ENCODE measurements at places on chromosomes 7 and 10. TPM values are rescaled to one million over a fixed set of nuclear protein-coding genes. Genes with fewer than 3 reads are reported as not detected.
A peak's percentile ranks its signal among the peaks of the same experiment; 100 is the strongest.

GRCh38 chr7:135161669-135162068, 8.8 kb downstream of the CYREN start:
- no peak for DNase-seq
- H3K36me3 ChIP-seq = no peaks in the 10 kb centered on the region
- no peaks in the 10 kb centered on the region for H3K4me1 ChIP-seq
- H3K4me3 ChIP-seq = no peak overlapping the region
- H3K27me3 ChIP-seq = no peaks in the 10 kb centered on the region

- peak; percentile 47 for DNase-seq
- H3K4me1 ChIP-seq = no peaks in the 10 kb centered on the region
- H3K27ac ChIP-seq = no peak overlapping the region
- no peak overlapping the region for H3K4me3 ChIP-seq
Measured at GRCh38 chr7:33982425-33982786, 77.1 kb downstream of the BMPER start.

GRCh38 chr7:128804484-128804883, 12.7 kb downstream of the CCDC136 start:
- H3K36me3 ChIP-seq = peaks cover 6% of the 10 kb centered on the region
- H3K27ac ChIP-seq = peak overlapping the region; percentile 59
- no peaks in the 10 kb centered on the region for H3K27me3 ChIP-seq
- peaks cover 10% of the 10 kb centered on the region for H3K4me1 ChIP-seq

- no peak overlapping the region for H3K27ac ChIP-seq
- H3K27me3 ChIP-seq = no peaks in the 10 kb centered on the region
- H3K4me1 ChIP-seq = peaks cover 7% of the 10 kb centered on the region
- no peaks in the 10 kb centered on the region for H3K36me3 ChIP-seq
- peak; percentile 50 for DNase-seq
Measured at GRCh38 chr7:91554883-91555282, 290.6 kb downstream of the FZD1 start.

DNA sequence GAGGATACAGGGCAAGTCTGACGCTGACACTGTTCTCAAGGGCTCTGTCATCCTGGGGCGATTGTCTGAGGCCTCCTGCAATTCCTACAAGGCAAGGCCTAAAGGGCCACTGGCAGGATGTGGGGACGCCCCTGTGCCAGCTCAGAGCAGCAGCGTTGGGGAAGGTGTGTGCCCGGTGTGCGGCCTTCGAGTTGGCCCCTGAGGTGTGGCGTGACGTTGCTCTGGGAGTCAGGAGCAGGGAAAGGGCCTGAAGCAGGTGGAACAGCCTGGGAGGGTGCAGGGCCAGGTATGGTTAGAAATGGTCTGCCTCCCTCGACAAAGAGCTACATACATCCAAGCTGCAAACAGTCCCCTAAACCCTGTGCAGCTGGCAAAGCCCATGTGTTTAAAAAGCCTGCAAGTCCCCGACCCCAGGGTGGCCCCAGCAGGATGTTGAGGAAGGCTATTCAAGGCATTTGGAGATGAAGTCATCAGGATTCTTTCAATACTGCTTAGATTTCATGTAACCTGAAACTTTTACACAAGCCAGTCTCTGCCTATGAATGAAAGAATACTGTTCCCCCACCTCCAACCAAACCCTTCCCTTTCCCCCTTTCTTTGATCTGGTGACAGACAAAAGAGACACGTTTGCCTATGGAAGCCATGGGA, 142.5 kb upstream of the TNS3 start:
- H3K27ac ChIP-seq = peak overlapping the region; percentile 21
- no peak overlapping the region for H3K4me3 ChIP-seq
- H3K4me1 ChIP-seq = peaks cover 21% of the 10 kb centered on the region
- peak; percentile 59 for DNase-seq
- H3K27me3 ChIP-seq = no peaks in the 10 kb centered on the region

GRCh38 chr7:108985037-108985436, 415.4 kb downstream of the DNAJB9 start:
- no peaks in the 10 kb centered on the region for H3K36me3 ChIP-seq
- H3K27me3 ChIP-seq = no peaks in the 10 kb centered on the region
- H3K27ac ChIP-seq = no peak overlapping the region
- DNase-seq = no peak
- no peak overlapping the region for H3K4me3 ChIP-seq
- peaks cover 8% of the 10 kb centered on the region for H3K4me1 ChIP-seq

DNA sequence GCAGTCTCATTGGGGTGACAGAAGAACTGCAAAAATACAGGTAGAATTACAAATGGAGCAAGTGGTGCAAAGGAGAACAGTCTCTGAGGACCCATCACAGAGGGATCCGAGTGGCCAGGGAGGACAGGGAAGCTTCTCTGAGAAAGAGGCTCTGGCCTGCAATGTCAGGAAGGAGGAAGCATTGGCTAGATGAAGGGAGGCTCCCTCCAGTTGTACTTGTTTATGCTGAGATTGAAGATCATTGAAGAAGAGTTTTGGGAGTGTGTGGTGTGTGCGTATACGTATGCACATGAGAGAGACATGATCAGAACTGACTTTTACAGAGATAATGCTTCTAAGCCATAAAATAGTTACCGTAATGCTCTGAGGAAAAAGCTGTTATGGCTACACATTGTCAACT, 274.7 kb upstream of the FZD8 start:
- DNase-seq = peak; percentile 8
- H3K36me3 ChIP-seq = no peaks in the 10 kb centered on the region
- no peak overlapping the region for H3K27ac ChIP-seq
- no peak overlapping the region for H3K4me3 ChIP-seq

- H3K4me3 ChIP-seq = no peak overlapping the region
- DNase-seq = no peak
- H3K27me3 ChIP-seq = no peaks in the 10 kb centered on the region
- H3K36me3 ChIP-seq = no peaks in the 10 kb centered on the region
- peaks cover 29% of the 10 kb centered on the region for H3K4me1 ChIP-seq
Measured at GRCh38 chr7:82109288-82109687, 334.3 kb downstream of the CACNA2D1 start.

DNA sequence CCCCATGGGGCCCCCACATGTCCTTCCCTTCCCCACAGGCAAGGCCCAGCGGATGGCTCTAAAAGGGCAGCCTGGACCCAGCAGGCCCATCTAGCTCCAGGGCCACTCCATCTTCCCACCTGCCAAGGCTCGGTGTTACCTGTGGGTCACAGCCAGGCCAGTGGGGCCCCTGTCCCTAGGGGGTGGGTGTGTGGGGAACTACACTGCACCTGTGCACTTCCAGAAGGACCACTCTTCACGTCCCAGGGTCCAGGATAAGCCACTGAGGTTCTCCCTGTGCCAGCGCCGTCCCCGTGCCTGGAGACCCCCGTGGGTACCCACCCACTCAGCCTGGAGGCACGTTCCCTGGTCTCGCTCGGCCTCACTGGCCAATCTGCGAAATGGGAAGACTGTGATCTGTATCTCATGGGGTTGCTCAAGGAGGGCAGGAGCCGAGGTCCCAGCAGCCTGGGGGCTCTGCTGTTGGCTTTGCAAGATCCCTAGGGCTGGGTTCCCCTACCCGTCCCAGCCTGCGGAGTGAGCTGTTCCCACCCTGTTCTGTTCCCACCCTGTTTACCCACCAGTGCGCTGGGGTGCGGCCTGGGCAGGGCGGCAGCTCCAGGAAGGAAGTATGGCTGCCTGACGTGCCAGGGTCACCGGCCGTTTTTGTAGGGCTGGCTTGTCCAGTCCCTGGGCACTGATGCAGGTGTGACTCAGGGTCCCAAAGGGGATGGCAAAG, 4.6 kb downstream of the PWWP2B start:
- peaks cover 14% of the 10 kb centered on the region for H3K4me1 ChIP-seq
- no peaks in the 10 kb centered on the region for H3K36me3 ChIP-seq
- no peak overlapping the region for H3K27ac ChIP-seq
- H3K27me3 ChIP-seq = peaks cover 28% of the 10 kb centered on the region
- no peak for DNase-seq

- H3K4me3 ChIP-seq = no peak overlapping the region
- H3K4me1 ChIP-seq = no peaks in the 10 kb centered on the region
- no peaks in the 10 kb centered on the region for H3K27me3 ChIP-seq
- no peak overlapping the region for H3K27ac ChIP-seq
Measured at GRCh38 chr7:97752215-97752614, 20.3 kb downstream of the TAC1 start.

- no peak overlapping the region for H3K4me3 ChIP-seq
- no peak overlapping the region for H3K27ac ChIP-seq
- no peaks in the 10 kb centered on the region for H3K36me3 ChIP-seq
- H3K27me3 ChIP-seq = no peaks in the 10 kb centered on the region
Measured at GRCh38 chr7:157870644-157871290, 534.0 kb downstream of the DNAJB6 start.

- DNase-seq = peak; percentile 26
- no peaks in the 10 kb centered on the region for H3K27me3 ChIP-seq
- H3K36me3 ChIP-seq = no peaks in the 10 kb centered on the region
- no peak overlapping the region for H3K4me3 ChIP-seq
Measured at GRCh38 chr7:158442260-158442659, 145.4 kb downstream of the PTPRN2 start.

DNA sequence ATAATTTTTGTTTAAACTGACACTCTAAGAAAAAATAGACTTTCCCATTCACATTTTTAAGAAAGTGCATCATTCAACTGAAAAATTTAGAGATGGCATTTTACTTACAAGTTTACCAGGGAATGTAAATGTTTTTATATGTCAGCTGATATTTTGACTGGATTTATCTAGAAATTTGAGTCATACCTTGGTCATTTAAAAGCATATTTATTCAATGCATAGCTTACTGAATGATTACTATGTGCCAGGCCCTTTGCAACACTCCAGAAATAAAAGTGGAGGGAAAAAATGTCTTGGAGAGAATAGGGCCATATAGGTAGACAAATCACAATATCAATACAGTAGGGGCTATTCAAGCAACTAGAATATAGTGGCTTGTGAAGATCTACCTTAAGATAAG, 98.4 kb upstream of the FAM3C start:
- H3K4me3 ChIP-seq = no peak overlapping the region
- H3K27ac ChIP-seq = no peak overlapping the region
- no peaks in the 10 kb centered on the region for H3K36me3 ChIP-seq
- DNase-seq = no peak
- H3K4me1 ChIP-seq = no peaks in the 10 kb centered on the region

DNA sequence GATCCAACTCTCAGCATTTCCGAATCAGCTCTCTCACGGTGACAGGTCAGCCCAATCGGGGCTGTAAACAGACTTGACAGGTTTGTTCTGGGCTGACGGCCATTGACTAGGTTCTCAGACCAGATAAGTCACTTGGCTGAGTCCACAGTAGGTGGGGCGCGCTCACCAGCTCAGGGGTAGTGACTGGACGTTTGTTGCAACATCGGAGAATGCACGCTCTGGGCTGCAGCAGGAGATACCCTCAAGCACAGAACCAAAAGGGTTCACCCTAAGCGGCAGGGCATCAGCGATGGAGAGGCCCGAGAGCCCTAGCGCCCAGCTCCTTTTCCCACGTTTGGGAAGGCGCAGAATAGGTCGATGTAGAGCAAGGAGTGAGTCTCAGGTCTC, 1.8 kb downstream of the KLLN start:
- peak overlapping the region; percentile 31 for H3K27ac ChIP-seq
- no peaks in the 10 kb centered on the region for H3K36me3 ChIP-seq
- H3K27me3 ChIP-seq = no peaks in the 10 kb centered on the region
- H3K4me3 ChIP-seq = peak overlapping the region; percentile 95
- peaks cover 2% of the 10 kb centered on the region for H3K4me1 ChIP-seq

GRCh38 chr7:145863-146262, 46.5 kb upstream of the FAM20C start:
- no peak for DNase-seq
- no peak overlapping the region for H3K4me3 ChIP-seq
- H3K4me1 ChIP-seq = peaks cover 13% of the 10 kb centered on the region
- no peaks in the 10 kb centered on the region for H3K27me3 ChIP-seq
- H3K36me3 ChIP-seq = no peaks in the 10 kb centered on the region
- no peak overlapping the region for H3K27ac ChIP-seq

DNA sequence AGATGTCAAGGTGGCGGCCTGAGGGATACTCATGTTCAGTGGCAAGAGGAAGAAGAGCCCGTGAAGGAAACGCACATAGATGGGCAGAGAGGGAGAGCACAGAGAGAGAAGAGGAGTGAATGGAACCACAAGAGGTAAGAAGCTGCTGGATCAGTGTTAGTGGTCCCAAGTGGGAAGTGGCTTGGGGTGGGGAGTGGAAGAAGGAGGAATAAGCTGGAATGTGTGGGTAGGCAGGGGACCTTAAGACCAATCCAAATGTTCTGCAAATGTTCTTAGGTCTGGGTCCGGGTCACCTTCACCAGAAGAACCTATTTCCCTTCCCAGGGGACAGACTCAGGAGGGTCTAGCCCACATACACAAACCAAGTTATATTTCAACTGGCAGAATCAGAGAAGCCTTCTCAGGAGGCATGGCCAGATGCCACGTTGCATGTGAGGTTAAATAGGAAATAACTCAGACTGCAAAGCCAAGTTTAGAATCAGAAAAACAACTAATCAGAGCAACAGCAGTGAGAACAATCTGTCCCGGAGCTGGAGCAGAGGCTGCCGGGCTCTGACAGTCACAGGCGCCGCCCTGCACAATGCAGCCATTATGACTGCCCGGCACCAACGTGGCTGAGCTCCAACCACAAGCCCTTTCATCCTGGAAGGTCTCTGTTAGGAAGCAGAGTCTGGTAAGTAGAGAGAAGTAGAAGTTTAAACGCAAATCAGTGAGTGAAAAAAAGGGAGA, 78.6 kb upstream of the ARMC3 start:
- no peaks in the 10 kb centered on the region for H3K36me3 ChIP-seq
- H3K4me1 ChIP-seq = no peaks in the 10 kb centered on the region
- H3K27me3 ChIP-seq = no peaks in the 10 kb centered on the region
- no peak overlapping the region for H3K4me3 ChIP-seq

DNA sequence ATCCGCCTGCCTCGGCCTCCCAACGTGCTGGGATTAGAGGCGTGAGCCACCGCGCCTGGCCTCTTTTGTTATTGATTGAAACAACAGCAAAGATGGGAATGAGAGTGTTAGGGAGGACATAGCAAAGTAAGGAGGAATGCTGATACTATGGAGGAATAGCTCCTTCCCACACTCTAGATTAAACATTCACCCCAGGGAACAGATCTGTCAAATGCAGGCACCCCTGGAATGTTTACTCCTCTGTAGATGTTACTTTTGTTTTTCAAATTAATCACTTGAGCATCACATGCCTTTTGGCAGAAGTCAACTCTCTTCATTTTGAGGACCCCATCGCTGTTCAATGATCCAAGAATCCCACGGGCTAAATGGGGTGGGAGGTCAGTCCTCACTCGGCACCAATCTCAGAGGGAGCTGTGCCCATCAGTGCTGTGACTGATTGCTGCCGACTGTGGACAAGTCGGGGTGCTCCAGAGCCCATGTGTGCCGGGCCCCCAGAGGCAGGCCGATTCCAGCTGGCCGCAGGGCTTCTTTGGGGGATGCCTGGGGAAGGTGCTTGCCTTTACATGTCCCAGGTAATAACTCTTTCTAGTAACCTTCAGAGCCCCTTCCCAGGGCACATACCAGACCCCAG, 10.2 kb upstream of the COBL start:
- H3K27me3 ChIP-seq = no peaks in the 10 kb centered on the region
- H3K36me3 ChIP-seq = no peaks in the 10 kb centered on the region
- no peak overlapping the region for H3K27ac ChIP-seq

GRCh38 chr7:12529971-12530710, 40.4 kb upstream of the SCIN start:
- no peak overlapping the region for H3K4me3 ChIP-seq
- H3K27ac ChIP-seq = no peak overlapping the region
- no peaks in the 10 kb centered on the region for H3K4me1 ChIP-seq
- DNase-seq = no peak

GRCh38 chr7:150425670-150426069, 24.8 kb upstream of the GIMAP8 start:
- peaks cover 3% of the 10 kb centered on the region for H3K27me3 ChIP-seq
- H3K36me3 ChIP-seq = no peaks in the 10 kb centered on the region
- no peak overlapping the region for H3K4me3 ChIP-seq
- peaks cover 10% of the 10 kb centered on the region for H3K4me1 ChIP-seq

Gene OR2A7
- 0.15 TPM for total RNA-seq

Gene PDE1C
- total RNA-seq = 0.54 TPM

Gene AGR2
- not detected for total RNA-seq

Gene TM9SF3
- 122 TPM for total RNA-seq

Gene CRCP
- 30.0 TPM for total RNA-seq
